ENCODE measurements at places on chromosomes 7 and 10.
A peak's percentile ranks its signal among the peaks of the same experiment; 100 is the strongest.

- peak; percentile 52 for DNase-seq
These were observed 516.7 kb upstream of the CELF2 start for GRCh38 chr10:10500937-10501336.

- DNase-seq: no peak
These were observed 322.6 kb downstream of the GRID1 start for GRCh38 chr10:86044029-86044428.

DNA sequence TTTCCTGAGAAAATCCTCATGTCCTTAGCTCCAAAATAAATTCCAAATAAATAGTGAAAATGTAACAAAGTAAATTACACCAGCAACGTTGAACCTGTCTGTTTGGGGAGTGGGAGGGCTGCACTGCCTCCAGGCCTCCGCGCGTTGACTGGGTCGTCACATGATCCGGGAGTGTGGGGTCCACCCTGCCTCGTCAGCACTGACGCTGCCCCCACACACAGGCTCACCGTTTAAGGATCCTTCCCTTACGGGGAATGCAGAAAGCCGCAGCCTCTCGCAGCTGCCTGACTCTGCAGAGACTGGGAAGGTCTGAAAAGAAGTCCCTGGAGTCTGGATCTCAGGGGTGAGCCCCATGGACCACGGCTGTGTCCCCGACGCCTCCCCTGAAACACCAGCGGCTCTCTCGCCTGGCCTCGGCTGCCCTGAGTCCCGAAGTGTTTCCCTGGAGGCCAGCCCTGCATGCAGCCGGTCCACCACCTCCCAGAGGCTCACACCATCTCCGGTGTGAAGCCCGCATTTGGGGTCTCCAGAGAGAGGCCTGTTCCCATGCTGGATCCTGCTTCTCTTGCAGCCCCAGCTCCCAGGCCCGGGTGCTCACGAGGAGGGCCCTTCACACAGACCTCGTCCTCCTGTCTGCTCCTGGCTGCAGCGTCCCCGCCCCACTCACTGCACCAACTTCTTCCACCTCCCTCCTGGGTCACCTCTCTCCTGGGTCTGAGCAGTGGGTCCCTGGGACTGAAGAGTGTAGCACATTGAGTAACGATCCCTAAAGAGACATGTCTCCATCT is 49.5 kb upstream of the ADGRA1 start:
- no peak for DNase-seq

DNA sequence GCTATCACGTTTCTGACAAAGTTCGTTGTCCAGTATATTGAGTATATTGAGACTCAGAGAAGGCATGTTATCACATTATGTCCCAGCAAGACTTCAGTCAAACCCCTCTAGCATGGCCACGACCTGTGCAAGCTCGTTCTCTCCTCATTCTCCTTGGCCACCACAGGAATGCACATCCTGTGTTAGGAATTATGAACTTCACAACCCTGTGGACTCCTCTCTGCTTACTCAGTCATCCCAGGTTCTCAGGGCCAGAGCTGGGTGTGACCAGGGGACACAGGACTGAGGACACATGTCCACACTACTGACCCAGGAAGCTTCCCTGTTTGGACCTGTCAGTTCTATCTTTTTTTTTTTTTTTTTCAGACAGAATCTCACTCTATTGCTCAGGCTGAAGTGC is 4.4 kb downstream of the SH2D4B start:
- DNase-seq: no peak

DNA sequence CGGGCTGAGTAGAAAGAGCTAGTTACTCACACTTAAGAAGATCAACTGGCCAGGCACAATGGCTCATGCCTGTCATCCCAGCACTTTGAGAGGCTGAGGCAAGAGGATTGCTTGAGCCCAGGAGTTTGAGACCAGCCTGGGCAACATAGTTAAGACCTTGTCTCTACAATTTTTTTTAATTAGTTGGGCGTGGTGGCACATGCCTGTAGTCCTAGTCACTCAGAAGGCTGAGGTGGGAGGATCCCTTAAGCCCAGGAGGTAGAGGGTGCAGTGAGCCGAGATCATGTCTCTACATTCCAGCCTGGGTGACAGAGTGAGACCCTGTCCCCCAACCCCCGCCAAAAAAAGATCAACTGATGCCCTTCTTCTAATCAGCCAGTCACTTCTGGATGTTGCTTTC is 74.6 kb upstream of the ATP6V0A4 start:
- DNase-seq: no peak

DNA sequence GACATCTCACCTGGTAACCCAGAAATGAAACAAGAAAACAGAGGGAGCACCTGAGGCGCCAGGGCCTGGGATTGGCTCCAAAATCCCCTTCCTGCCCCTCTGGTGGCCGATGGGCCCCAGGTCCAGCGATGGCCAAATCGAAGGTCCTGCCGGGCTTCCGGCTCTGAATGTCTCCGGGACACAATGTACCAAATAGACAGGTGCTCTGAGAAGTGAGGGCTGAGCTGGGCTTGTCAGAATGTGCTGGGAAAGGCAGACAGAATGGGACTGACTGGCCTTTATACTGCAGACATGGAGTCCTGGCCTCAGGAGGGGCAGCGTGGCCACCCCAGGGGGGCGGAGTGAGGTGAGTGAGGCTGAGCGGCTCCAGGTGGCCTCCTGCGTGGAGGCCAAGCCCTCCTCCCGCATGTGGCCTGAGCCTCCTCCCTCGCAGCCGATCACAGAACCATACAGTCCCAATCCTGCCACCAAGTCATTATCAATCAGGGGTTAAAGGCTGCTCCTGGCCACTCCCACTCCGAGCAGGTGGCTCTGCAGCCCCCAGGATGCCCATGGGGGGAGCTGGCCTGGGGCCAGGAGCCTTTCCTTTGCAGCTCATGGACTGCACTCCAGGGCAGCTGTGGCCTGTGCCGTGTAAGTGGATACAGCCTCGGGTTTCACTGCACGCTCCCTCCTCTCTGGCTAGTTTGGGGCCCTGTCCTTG is 185.5 kb downstream of the ADARB2 start:
- no peak for DNase-seq

DNA sequence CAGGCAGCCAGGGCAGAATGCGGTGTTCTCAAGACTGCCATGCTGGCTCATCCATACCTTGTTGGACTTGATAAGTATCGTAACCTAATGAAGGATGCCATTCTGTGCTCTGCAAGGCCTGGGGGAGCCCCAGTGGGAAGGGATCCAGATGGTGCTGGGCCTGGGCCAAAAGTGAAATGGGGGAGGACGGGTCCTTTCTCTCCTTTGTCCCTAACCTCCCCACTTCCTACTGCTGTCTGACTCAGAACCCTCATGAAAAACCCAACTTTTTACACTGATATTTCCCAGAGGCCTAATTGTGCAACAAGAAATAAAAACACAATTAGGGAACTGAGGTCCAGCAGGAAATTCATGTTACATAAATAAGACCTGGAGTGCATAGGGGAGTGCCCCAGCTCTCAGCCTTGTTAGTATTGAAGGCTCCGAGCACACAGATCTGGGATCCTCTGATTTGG is 193.7 kb upstream of the SVIL start:
- no peak for DNase-seq

DNA sequence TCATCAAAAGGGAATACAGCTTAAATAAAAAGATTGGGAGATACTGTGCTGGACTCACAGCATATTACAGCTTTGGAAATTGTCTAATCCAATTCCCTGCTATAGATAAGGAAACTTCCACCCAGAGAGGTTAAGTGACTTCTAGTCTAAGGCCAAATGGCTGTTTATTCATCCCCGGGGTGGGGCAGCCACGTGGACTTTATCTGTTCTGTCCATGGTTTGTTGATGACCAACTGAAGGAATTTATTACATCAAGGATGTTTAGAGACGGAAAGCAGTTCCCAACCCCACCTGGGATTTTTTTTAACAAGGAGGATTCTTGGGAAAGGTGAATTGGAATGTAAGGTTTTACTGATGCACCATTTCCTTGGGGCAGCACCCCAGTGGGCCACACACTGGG is 88.6 kb downstream of the ATXN7L1 start:
- DNase-seq: no peak

GRCh38 chr10:99080275-99080945 is 155.2 kb downstream of the HPSE2 start:
- DNase-seq: no peak

DNA sequence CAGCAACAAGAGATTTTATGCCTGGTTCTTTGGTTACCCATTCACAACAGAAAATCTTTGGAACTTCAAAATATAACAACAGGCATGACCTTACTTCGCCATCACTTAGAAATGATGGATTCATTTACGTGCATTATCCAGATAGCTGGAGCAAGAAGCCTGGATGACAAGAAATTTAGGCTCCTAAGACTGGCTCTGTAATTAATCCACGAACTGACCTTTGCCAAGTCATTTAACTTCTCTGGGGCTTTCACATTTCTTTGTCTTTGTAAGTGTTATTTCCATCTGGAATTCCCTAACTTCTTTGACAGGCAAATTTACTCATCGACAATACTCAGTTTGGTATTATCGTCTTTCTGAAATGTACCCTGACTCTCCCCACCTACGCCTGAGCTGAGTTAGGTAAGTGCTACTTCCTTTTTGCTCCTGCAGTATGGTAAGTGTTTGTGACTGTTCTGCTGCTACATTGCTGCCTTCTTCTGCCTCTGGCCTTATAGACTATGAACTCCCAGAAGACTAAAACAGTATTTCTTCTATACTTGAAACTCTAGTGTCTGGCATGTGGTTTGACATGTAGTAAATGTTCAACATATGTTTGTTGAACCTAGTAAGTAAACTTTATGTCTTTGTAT is 5.5 kb upstream of the MDFIC start:
- DNase-seq: no peak

- no peak for DNase-seq
These were observed 7.2 kb upstream of the CHCHD1 start for GRCh38 chr10:73774637-73775036.

Data from AG04450 (cell line).